Stimulated activated CD4-positive, alpha-beta T cell treated with anti-CD3 and anti-CD28 coated beads, Interleukin-12 subunit alpha, Interleukin-12 subunit beta, amount 100 ng/mL, for 48 hours (primary cell): ENCODE measurements at places on chromosomes 2 and 18.

- peak; percentile 15 for DNase-seq
These were observed 184.4 kb downstream of the MYO3B start for GRCh38 chr2:170362313-170362870.

- DNase-seq = no peak
These were observed 11.6 kb upstream of the DYNC2LI1 start for GRCh38 chr2:43762286-43762685.

DNA sequence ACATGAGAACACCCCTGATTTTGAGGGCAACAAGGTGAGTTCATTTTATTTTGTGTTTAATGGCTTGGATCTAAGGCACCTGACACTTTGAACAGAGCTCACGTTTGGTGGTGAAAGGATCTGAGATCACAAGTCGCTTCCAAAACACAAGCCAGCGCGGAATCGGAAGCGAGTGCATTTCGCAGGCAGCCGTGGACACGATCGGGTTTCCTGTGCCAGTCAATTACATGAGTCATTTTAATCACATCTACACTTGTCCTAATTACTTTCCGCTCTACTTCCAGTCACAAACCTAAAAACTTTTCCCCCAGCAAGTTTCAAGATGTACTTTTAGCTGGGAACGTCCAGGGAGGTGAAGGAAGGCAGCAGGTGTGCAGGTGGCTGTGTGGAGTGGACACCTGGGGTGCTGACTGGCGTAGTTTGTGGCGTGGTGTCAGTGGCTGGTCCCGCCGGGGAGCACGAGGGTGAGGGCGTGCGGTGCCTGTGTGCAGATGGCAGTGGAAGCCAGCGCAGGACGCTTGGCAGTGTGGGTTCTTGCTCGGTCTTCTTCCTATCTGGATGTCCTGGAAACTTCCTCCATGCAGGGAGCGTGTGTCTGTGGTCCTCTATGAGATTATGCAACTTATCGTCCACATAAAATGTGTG, 75.6 kb downstream of the DCDC2C start:
- no peak for DNase-seq

DNA sequence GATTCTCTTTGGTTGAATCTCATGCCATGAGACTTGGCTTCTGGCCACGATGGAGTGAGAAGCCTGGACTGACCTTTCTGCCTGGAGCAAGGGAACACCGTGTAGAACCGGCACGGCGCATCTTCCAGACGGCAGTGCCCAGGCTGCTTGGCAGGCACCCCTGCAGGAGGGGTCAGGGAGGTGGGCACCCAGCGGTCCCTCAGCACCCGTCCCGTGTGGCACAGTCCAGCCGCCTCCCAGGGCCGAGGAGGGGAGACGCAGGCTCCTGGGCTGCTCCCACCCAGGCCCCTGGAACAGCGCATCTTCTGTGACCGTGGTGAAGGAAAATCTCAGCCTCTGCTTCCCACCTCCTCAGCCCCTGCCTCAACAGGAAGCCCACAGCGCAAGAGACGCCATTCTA, 95.7 kb downstream of the CMPK2 start:
- no peak for DNase-seq

DNA sequence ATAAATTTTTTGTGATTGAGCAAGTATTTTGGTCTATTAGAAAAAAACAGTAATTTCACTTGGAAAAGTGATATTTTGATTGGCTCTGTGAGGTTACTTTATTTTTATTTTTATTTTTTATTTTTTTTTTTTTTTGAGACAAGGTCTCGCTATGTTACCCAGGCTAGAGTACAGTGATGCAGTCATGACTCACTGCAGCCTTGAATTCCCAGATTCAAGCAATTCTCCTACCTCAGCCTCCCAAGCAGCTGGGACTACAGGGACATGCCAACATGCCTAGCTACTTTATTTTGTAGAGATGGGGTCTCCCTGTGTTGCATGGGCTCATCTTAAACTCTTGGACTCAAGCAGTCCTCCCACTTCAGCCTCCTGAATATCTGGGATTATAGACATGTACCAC, 60.9 kb upstream of the MGAT5 start:
- no peak for DNase-seq

DNA sequence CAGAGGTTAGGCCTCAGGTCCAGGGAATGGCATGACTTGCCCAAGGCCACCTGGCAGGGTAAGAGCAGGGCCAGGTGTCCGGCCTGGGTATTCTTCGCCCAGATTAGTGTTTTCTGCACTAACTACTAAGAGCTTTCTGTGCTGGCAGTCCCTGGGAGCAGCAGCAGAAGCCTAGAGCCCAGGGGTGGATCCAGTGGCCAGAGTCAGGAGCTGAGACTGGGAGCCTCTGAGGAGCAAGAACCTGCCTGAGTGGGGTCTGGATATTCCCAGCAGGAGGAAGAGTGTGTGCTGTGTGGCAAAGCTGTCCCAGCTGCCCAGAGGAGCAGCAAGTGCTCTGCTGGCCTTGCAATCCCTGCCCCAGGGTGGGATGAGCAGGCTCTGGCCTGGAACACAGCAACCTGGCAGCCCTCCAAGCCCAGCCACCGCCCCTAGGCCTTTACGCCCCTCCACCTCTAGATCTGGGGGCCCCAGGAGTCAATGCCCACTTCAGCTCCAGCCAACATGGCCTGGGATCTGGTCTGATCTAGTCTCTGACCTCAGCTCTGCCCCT, 30.7 kb upstream of the GPAT2 start:
- DNase-seq = no peak

- no peak for DNase-seq
These were observed 66.1 kb downstream of the MARCO start for GRCh38 chr2:119008108-119008507.

GRCh38 chr2:39487398-39488250, 50.5 kb upstream of the MAP4K3 start:
- no peak for DNase-seq

DNA sequence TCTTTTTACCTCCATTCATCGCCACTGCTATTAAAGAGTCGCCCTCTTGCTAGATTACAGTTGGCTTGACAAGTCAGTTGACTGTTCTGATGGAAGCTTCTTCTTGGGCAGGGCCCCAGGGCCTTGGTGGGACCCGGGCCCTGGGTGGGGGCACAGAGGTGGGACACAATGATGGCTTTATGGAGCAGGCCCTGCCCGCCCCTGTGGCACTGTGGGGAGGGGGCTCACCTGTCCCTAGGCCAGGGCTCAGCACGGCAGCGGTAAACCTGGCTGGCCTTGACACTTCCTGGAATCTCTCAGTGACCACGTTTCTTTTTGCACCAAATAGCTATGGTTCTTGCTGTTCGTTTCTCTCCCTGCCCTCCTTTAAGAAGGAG, 4.9 kb upstream of the HS6ST1 start:
- no peak for DNase-seq

- DNase-seq = no peak
These were observed 560.2 kb downstream of the LRP1B start for GRCh38 chr2:141570474-141571131.

DNA sequence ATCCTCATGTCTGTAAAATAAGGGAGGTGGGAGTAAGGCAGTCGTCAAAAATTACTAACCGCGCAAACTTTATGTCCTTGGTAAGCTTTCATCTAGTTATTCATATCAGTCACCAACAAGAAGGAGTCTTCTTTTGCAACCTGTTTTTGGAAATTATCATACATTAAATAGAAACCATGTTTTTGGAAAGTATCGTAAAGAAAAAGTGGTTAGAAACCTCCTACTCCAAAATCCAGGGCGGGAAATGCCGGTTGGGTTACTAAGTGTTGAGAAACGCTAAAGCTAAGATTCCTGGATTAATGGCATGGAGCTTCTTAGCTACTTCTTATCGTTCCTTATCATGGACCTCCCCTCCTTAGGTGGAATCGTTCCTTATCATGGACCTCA, 778 bp downstream of the BBS5 start:
- no peak for DNase-seq

- DNase-seq = no peak
These were observed 1080.2 kb upstream of the NRXN1 start for GRCh38 chr2:52112141-52112540.

GRCh38 chr2:25112113-25112512, 56.3 kb downstream of the POMC start:
- no peak for DNase-seq

- DNase-seq = no peak
These were observed 143.7 kb downstream of the NAPG start for GRCh38 chr18:10669441-10670100.

GRCh38 chr2:230692760-230693159, 19.9 kb upstream of the CAB39 start:
- DNase-seq = no peak

- DNase-seq = no peak
These were observed 62.9 kb downstream of the EFR3B start for GRCh38 chr2:25104736-25105135.

- DNase-seq = no peak
These were observed 39.0 kb downstream of the TBC1D8 start for GRCh38 chr2:101111917-101112771.

- DNase-seq = no peak
These were observed 14.6 kb upstream of the ACOXL start for GRCh38 chr2:110717734-110718133.

- DNase-seq = no peak
These were observed 57.8 kb downstream of the CTDP1 start for GRCh38 chr18:79737426-79737825.

- DNase-seq = no peak
These were observed 24.3 kb upstream of the STAT1 start for GRCh38 chr2:191038241-191038725.
